Right lobe of liver (tissue), 6 donors: ENCODE measurements at places on chromosomes 7 and 10.

DNA sequence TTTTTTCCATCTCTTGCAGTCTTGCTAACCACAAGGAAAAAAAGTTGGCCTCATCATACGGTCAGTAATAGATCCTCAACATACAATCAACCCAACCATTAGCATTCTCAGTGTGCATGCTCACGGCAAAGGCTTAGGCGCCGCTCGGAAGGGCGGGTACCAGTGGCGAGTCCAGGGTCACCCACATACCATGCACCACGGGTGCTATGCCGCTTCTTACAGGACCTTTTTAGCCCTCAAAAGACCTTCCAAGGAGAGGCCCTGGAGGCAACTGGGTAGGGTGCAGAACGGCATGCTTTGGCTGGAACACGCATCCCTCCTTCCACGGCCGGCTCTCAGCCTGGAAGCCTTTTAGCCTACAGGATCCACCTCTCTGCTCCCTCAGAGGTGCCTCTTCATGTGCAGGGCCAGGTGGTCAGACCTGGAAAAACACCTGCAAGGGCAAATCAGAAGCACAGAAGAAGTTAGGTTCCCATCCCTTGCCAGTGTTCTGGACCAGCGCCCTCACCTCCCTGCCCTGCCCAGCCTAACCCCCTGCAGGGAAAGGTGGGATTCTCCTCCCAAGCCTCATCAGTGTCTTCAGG is 5.8 kb downstream of the KLF6 start:
- H3K4me3 ChIP-seq, result no peak overlapping the region
- H3K27me3 ChIP-seq, result no peaks in the 10 kb centered on the region
- no peaks in the 10 kb centered on the region for H3K4me1 ChIP-seq
- H3K36me3 ChIP-seq, result peaks cover 27% of the 10 kb centered on the region
- DNase-seq, result no peak
- peak overlapping the region; percentile 100 for H3K27ac ChIP-seq

DNA sequence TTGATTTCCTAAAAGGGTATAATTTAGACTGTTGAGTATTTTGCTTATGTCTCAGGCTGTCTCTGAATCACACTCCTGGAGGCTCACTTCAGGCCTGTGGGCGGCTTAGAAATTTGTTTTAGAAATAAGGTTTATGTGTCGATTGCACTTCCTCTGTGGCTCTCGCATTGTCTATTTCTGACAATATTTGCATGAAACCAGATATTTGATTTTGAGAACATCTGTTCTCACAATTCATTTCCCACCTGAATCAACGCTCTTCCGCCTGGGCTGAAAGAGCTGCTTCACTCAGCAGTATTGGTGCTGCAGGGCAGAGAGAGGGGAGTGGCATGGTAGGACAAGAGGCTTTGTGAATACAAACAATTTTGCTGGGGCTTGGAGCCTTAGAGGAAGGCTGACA is 262.0 kb downstream of the ADRA2A start:
- H3K4me1 ChIP-seq, result no peaks in the 10 kb centered on the region
- no peaks in the 10 kb centered on the region for H3K27me3 ChIP-seq
- no peak for DNase-seq
- no peak overlapping the region for H3K4me3 ChIP-seq

DNA sequence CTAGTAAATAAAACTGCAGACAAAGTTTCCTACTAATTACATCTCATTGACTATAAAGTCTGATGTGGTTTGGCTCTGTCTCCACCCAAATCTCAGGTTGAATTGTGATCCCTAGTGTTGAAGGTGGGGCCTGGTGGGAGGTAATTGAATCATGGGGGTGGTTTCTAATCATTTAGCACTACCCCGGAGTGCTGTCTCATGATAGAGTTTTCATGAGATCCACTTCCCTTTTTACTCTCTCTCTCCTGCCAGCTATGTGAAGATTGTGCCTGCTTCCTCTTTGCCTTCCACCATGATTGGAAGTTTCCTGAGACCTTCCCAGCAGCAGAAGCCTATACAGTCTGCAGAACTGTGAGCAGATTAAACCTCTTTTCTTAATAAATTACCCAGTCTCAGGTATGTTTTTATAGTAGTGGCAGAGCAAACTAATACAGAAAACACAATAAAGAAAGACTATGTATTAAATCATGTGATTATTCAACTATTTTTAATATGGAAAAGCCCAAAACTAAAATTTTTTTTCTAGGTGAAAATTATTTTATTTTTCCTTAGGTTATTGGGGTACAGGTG is 232.1 kb downstream of the FZD1 start:
- no peaks in the 10 kb centered on the region for H3K36me3 ChIP-seq
- no peak overlapping the region for H3K4me3 ChIP-seq
- no peak for DNase-seq
- H3K27me3 ChIP-seq, result no peaks in the 10 kb centered on the region
- H3K27ac ChIP-seq, result no peak overlapping the region

- H3K4me3 ChIP-seq, result no peak overlapping the region
- no peaks in the 10 kb centered on the region for H3K4me1 ChIP-seq
- no peak overlapping the region for H3K27ac ChIP-seq
- no peaks in the 10 kb centered on the region for H3K36me3 ChIP-seq
- no peak for DNase-seq
These were observed 180.8 kb upstream of the SLC26A5 start for GRCh38 chr7:103626776-103627175.

GRCh38 chr7:27554826-27555225 is 107.9 kb downstream of the HIBADH start:
- H3K27me3 ChIP-seq, result no peaks in the 10 kb centered on the region
- no peaks in the 10 kb centered on the region for H3K4me1 ChIP-seq
- H3K36me3 ChIP-seq, result no peaks in the 10 kb centered on the region
- no peak overlapping the region for H3K27ac ChIP-seq
- DNase-seq, result no peak
- no peak overlapping the region for H3K4me3 ChIP-seq

DNA sequence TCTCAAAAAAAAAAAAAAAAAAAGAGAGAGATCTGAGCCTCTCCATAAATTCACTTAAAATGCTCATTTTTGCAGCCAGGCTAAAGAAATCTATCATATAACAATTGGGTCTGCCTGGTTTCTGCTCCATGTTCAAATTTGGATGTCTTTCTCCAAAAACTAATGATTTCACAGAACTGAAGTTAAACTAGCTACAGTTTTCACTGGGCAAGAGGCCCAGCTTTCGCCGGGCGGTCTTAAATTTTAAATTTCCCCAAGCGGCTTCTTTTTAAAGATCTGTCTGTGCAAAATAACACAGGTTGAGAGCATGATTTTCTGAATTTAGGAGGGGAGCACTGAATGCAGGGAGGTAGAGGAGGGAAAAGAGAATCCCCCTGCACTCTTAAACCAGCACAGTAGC is 603.4 kb downstream of the KCNMA1 start:
- no peaks in the 10 kb centered on the region for H3K36me3 ChIP-seq
- peaks cover 3% of the 10 kb centered on the region for H3K4me1 ChIP-seq
- no peak overlapping the region for H3K27ac ChIP-seq
- no peak for DNase-seq
- H3K27me3 ChIP-seq, result no peaks in the 10 kb centered on the region

- no peaks in the 10 kb centered on the region for H3K27me3 ChIP-seq
- H3K4me1 ChIP-seq, result no peaks in the 10 kb centered on the region
- no peaks in the 10 kb centered on the region for H3K36me3 ChIP-seq
- no peak for DNase-seq
- H3K4me3 ChIP-seq, result no peak overlapping the region
These were observed 93.8 kb upstream of the MEOX2 start for GRCh38 chr7:15780271-15780670.

- no peak overlapping the region for H3K4me3 ChIP-seq
- H3K27me3 ChIP-seq, result peaks cover 15% of the 10 kb centered on the region
- H3K27ac ChIP-seq, result no peak overlapping the region
- H3K4me1 ChIP-seq, result no peaks in the 10 kb centered on the region
- DNase-seq, result no peak
These were observed 162.8 kb downstream of the NRF1 start for GRCh38 chr7:129774359-129774758.

DNA sequence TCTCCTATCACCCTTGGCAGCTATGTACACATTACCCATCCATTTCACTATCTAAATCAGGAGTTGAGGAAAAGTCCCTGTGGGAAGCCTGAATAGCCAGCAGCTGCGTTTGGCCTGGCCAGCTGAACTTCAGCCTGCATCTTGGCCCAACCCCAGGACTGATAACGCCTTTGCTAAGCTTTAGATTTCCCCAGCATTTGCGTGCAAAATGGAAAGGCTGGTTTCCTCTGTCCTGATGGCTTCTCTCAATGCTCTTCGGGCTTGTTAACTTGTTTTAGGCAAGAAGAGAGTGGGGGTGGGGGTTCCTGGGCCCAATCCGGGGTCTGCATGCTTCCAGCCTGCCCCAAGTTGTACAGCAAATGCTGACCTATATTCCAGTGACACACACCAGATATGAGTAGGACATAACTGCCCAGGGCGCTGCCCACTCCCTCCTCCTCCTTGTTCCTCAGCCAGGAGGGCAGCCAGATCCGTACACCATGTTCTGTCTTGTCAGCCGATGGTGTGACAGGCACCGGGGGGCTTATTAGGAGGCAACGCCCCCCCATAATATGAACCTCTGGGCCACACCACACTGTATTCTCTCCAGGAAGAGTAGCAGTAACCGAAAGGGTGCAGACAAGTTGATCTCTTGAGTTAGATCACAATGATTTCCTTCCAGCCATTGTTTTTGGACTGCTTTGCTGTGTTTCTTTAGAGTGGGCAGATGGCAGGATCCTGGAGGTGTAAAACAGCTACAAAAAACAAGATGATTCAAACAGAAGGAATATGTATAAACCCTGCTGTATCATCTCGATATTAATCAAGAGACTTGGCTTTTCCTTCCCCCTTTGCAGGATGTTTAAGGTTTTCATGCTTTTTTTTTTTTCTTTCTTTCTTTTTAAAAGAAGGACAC is 339.0 kb downstream of the RNLS start:
- H3K27me3 ChIP-seq, result no peaks in the 10 kb centered on the region
- H3K4me1 ChIP-seq, result peaks cover 14% of the 10 kb centered on the region
- H3K27ac ChIP-seq, result peak overlapping the region; percentile 79
- no peaks in the 10 kb centered on the region for H3K36me3 ChIP-seq
- H3K4me3 ChIP-seq, result peak overlapping the region; percentile 38

DNA sequence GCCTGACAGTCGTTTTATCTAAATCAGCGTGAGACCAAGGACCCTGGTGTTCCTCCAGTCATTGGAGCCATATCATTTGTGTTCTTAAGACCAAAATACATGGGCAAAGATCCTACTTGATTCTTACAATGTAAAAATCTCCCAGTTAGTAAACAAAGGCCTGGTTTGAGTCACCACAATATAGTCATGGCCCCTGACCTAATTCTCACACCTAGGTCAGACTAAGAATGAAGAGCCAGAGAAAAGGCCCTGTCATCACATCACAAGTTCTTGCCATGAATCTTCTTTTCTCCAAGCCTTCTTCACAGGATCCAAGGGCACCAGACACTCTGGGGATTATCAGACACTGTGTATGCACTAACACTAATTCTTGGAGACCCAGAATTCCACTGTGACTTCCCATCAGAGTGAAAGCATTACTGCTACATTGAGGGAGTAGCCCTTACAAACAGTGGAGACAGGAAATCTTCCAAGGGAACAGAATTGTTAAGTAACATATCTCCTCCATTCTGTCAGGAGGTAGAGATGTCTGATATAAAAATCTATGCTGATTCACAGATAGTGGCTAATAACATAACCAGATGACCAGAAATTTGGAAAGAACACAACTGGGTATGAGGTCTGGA is 7.6 kb upstream of the ERVW-1 start:
- DNase-seq, result no peak
- no peak overlapping the region for H3K4me3 ChIP-seq
- H3K27me3 ChIP-seq, result no peaks in the 10 kb centered on the region
- H3K27ac ChIP-seq, result no peak overlapping the region
- no peaks in the 10 kb centered on the region for H3K4me1 ChIP-seq
- peaks cover 2% of the 10 kb centered on the region for H3K36me3 ChIP-seq

- no peak for DNase-seq
- peaks cover 20% of the 10 kb centered on the region for H3K36me3 ChIP-seq
- no peaks in the 10 kb centered on the region for H3K27me3 ChIP-seq
- H3K4me1 ChIP-seq, result no peaks in the 10 kb centered on the region
These were observed 45.1 kb downstream of the WIPI2 start for GRCh38 chr7:5234852-5235831.

DNA sequence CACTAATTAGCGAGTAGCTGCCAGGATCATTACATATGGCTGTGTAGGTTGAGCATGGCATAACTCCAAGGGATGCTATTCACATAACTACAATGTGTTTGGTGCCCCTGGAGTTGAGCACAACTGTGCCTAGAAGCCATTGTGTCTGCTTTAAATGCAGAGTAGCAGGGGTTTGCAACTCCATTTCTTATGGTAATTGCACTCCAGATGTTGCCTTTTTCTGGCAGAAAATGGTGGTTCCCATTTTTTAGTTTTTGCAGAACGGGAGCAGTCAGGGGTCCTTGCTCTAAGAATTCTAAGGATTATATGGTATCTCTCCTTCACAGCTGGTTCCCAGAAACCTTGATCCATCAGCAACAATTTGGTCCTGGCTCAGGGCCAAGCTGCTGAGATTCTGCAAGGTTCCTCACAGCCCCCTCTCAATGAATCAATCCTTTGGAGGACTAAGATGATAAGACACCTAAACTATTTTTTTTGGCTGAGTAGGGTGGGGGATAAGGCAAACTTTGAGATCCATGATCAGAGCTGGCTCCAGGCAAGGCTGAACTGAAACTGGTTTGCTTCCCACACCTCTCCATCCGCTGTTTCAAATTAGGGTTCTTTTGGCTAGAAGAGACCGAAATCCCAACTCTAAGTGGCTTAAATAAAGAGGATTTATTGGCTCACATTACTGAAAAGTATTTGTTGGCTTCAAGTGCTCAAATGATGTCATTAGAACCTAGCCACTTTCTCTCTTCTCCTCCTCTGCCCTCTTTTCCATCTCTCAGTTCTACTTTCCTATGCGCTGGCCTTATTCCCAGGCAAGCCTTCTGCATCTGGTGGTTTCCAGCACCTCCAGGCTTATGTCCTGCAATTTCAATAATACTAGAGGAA is 97.5 kb upstream of the CCDC6 start:
- H3K27me3 ChIP-seq, result no peaks in the 10 kb centered on the region
- H3K36me3 ChIP-seq, result no peaks in the 10 kb centered on the region
- H3K27ac ChIP-seq, result no peak overlapping the region

GRCh38 chr7:10593080-10593479 is 380.6 kb upstream of the PHF14 start:
- H3K4me3 ChIP-seq, result no peak overlapping the region
- no peak for DNase-seq
- no peaks in the 10 kb centered on the region for H3K27me3 ChIP-seq
- H3K27ac ChIP-seq, result no peak overlapping the region
- no peaks in the 10 kb centered on the region for H3K36me3 ChIP-seq

GRCh38 chr7:139541600-139542307 is 18.3 kb downstream of the CLEC2L start:
- H3K4me1 ChIP-seq, result no peaks in the 10 kb centered on the region
- DNase-seq, result no peak
- no peak overlapping the region for H3K4me3 ChIP-seq
- no peaks in the 10 kb centered on the region for H3K36me3 ChIP-seq
- H3K27ac ChIP-seq, result no peak overlapping the region
